Activated CD4-positive, alpha-beta T cell treated with anti-CD3 and anti-CD28 coated beads for 36 hours (primary cell): ENCODE measurements at places on chromosomes 12 and 14. TPM values are rescaled to one million over a fixed set of nuclear protein-coding genes. Genes with fewer than 3 reads are reported as not detected.

CLMN gene
- total RNA-seq: 0.75 TPM

GRCh38 chr14:23561873-23562821, 5.4 kb downstream of the AP1G2 start:
- no peak overlapping the region for H3K27ac ChIP-seq
- H3K4me3 ChIP-seq: no peak overlapping the region
- no peaks in the 10 kb centered on the region for H3K27me3 ChIP-seq

LGMN gene
- total RNA-seq: 3.2 TPM

- H3K4me3 ChIP-seq: no peak overlapping the region
- no peaks in the 10 kb centered on the region for H3K4me1 ChIP-seq
- peaks cover 8% of the 10 kb centered on the region for H3K27me3 ChIP-seq
Observed at GRCh38 chr14:100885196-100885595, 18.3 kb downstream of the RTL1 start.

GRCh38 chr14:26863736-26864135, 265.9 kb upstream of the NOVA1 start:
- H3K4me3 ChIP-seq: no peak overlapping the region
- H3K27ac ChIP-seq: no peak overlapping the region
- H3K4me1 ChIP-seq: no peaks in the 10 kb centered on the region
- DNase-seq: no peak
- no peaks in the 10 kb centered on the region for H3K27me3 ChIP-seq

SSPN gene
- total RNA-seq: not detected
